ENCODE measurements at places on chromosomes 12 and 14. TPM values are rescaled to one million over a fixed set of nuclear protein-coding genes. Genes with fewer than 3 reads are reported as not detected.
A peak's percentile ranks its signal among the peaks of the same experiment; 100 is the strongest.

- no peak for DNase-seq
Measured at GRCh38 chr14:91038439-91038838, 22.0 kb downstream of the RPS6KA5 start.

DNA sequence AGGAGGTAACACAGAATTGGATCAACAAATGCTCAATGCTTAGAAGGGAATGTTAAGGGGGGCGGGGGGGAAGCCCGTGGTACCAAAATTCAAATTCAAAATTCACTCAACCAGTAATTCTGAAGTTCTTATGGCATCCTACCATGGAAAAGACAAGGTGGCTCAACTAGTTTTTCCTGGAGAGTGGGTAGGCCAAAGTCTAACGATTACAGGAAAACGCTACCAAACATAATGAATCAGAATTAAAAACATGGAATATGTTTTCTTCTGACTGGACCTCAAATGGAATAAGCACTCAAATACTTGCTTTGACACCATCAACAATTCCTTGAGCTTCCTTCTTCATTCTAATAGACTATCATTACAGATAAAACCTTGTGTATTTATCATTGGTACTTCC, 2.3 kb downstream of the NACA start:
- DNase-seq, result no peak

DNA sequence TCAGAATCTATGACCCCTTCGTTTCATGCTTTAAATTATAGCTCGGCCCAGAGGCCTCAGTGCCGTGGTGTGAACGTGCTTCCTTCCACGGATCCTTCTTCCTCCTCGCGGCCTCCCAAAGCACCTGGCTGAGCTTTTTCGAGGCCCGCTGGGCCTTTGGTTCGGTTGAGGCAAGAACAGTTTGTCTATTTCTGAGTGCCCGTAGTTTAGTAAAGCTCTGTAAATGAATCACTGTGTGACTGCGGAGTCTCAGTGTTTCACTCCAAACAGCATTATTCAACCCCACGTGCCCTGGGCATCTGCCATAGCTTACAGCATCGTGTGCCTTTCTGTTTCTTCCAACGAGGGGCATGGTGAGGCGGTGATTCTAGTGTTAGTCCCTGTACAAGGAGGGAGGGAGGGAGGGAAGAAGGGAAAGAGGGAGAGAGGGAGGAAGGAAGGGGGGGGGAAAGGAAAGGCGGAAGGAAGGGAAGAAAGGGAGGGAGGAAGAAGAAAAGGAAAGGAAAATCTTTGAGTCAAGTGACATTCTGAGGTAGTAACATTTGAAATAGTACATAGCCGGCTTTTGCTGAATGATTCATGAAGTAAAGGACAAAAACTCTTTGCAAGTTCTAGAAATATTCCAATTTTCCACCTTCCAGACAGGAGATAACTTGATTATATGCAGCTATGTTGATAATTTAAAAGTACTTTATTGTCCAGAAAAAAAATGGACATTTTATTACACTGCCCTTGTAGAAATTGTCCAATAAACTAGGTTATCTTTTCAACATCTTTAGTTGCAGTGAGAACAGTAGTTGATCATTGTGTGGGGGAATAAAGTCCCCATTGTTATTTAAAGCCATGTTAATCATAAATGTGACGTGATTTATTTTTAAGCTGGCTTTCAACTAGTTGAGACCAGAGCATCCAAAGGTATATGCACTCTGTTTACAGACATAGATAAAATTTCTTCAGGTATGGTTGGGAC, 1.2 kb upstream of the TRIM9 start:
- no peak for DNase-seq

- no peak for DNase-seq
Measured at GRCh38 chr14:44886860-44887595, 74.7 kb downstream of the KLHL28 start.

- no peak for DNase-seq
Measured at GRCh38 chr12:42135259-42135814, 9.3 kb downstream of the GXYLT1 start.

DNA sequence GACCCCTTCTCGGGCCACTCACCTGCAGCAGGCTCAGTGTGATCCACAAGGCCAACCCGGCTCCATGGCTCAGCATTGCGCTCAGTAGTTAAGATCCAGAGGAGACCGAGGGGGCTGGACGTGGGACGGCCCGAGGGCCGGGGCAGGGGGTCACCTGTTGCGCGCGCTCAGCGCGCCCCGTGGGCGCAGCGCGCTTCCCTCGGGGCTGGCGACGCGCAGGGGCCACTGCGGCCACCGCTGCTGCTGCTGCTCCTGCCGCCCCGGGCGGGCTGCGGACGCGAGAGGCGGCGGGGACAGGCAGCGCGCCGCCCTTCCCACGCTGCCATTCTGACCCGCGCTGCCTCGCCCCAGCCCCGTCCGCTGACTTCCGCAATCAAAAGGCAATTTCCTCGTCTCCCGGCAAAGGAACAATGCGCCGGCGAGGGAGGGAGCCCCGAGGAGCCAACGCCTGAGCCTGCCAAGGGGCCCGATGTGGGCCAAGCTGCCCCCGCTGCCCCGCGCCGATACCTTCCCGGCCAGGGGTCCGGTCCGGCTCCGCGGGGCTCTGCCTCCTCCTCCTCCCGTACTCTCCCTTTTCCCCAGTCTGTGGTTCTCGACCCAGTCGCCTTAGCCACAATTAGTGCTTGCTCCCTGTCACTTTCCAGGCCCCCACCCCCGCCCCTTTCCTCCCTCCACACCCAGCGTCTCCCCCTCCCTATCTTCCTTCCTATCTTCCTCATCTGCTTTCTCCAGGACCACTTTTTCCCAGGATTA, 27.3 kb downstream of the PTPRB start:
- no peak for DNase-seq

- DNase-seq, result no peak
Measured at GRCh38 chr12:40525054-40525453, 167.2 kb upstream of the CNTN1 start.

DNA sequence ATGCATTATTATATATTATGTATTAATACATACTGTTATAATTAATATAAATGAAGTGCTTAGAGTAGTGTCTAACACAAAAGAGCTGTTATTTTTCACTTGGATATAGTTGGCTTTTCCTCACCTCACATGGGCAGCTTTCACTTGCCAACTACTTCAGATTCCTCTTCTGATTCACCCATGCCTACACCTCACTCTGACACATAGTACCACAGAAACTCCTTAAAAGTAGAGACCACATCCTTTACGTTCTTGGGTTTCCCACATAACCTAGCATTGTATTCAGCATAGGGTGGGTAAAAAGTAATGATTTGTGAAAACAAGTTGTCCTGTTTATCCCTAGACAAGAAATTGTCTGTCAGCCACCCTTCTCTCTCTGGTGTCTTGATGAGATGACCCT, 61.0 kb downstream of the DIO2 start:
- no peak for DNase-seq

DNA sequence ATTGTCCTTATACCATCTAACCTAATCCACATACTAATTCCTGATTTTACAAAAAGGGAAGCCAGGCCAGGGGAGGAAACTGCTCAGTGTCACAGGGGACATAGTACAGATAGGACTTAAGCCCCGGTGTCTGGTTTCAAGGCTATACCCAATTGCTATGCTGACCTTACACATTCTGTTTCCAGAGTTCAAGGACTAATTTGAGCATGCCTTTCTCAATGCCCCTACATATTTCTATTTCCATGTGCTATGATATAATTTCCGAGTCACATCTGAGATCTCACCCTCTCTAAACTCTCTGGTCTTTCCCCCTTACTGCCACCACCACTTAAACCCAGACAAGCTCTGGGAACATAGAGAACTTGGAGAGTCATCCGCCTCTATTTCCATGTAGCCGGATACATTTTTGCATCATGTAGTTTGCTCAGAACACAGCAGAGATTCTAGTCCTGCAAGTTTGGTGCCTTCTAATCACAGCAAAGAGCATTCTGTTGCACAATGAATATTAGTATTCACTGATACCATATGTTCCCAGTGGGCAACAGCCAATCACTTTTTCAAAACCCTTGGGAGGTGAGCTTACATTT, 34.2 kb downstream of the PPM1H start:
- DNase-seq, result no peak

DNA sequence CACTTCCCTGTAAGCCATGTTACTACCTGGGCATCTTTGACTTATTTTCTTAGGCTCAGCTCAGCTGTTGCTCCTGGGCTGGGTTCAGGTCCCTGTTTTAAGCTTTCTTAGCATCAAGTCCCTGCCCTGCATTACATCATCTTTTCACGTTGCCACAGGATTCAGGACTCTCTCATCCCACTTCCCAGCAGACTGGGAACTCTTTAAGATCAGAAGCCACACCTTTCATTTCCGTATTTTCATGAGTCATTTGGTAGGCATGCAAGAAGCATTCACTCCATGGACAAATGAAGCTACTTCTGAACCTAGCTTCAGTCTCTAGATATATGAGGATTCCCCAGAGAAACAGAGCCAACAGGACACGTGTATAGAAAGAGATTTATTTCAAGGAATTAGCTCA, 726.8 kb downstream of the VRK1 start:
- no peak for DNase-seq

DNA sequence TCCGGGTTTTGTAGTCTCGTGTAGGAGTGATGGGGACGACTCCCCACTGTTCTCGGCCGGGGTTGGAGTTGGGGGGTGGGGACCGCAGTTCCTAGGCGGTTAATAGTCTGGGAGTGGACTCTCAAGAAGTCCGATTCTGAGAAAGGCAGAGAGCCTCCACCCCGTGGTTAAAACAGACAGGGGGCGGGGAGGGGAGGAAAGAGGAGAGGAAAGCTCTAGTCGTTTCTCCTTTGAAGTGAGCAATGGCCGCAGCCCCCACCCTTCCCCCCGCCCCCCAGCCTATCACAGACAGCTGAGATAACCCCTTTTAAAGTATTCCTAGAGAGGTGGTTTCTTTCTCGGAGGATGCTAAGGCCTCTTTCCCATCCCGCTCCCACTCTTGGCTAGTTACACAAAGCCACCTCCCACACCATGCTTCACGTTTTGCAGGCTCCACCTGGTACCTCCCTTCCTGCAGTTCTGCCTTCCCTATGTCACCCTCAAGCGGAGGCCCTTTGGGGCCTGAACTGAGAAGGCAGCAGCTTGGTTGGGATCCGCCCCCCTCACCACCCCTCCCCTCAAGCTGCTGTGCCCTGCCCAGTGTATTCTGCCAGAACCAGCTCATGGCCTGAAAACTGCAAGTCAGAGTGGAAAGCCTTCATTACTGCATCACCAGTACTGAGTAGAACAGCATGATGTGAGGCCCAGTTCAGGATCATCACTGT, 853 bp downstream of the USP5 start:
- DNase-seq, result peak; percentile 39

DNA sequence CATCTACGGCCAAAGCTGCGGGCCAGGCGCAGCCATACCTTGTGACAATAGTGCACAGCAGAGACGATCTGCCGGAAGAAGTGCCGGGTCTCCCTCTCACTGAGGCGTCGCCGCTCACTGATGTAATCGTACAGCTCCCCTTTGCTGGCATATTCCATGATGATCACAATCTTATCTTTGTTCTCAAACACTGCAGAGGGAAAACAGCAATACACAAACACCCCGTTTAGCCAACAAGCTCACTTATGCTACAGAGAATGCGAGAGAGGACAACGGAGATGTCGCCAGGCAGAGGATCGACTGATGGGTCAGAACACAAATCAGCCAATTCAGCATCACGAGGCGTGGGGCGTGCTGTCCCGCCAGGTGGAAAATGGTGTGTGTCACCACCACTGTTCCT, 52.1 kb downstream of the NUAK1 start:
- DNase-seq, result no peak

DNA sequence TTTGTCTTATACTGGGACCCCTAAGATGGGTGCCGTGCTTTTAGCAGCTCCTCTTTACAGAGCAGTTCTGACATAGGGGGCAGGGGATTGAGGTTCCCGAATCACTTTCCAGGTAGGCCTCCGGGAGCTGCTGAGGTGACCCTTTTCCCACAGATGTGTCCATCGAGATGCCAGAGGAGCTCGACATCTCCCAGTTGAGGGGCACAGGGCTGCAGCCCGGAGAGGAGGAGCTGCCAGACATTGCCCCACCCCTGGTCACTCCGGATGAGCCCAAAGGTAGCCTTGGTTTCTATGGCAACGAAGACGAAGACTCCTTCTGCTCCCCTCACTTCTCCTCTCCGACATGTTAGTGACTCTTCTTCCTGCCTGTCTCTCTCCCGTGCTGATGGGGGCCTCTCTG, 4.3 kb upstream of the TPI1 start:
- no peak for DNase-seq

DNA sequence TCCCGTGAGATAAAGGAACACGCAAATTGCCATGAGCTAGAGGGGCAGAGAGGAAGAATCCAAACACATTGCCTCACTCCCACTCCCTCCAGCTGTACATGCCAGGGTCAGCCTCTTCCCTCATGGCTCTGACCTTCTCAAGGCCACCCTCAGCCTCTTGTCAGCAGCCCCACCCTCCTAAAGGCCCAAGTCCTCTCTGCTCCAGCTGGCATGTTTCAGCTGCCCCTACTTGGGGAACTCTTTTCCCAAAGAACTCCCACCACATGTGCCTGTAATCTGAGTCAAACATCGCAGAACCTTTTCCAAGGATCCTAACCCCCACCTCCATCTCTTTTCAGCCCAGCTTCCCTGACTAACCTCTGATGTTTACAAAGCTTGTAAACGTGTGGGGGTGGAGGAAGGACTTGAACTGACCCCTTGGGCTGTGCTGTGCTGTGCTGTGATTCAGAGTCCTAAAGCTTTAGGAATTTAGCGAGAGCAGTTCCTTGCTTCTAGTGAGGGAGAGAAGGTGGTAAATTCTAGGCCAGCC, 7.3 kb upstream of the CACNB3 start:
- no peak for DNase-seq

KRT86 gene
- total RNA-seq, result not detected

KCNJ8 gene
- 30.3 TPM for total RNA-seq

DNAH10 gene
- 0.90 TPM for total RNA-seq

LBHD2 gene
- total RNA-seq, result not detected

ASB2 gene
- total RNA-seq, result 32.3 TPM

AQP5 gene
- 1.4 TPM for total RNA-seq

PLBD1 gene
- total RNA-seq, result 55.3 TPM
